Activated T-helper 17 cell treated with anti-CD3 and anti-CD28 coated beads, Interleukin-2, amount 50 U/mL, for 72 hours (primary cell): ENCODE measurements at places on chromosomes 7 and 10. TPM values are rescaled to one million over a fixed set of nuclear protein-coding genes. Genes with fewer than 3 reads are reported as not detected.

HSPA12A gene
- 1.1 TPM for total RNA-seq

DNA sequence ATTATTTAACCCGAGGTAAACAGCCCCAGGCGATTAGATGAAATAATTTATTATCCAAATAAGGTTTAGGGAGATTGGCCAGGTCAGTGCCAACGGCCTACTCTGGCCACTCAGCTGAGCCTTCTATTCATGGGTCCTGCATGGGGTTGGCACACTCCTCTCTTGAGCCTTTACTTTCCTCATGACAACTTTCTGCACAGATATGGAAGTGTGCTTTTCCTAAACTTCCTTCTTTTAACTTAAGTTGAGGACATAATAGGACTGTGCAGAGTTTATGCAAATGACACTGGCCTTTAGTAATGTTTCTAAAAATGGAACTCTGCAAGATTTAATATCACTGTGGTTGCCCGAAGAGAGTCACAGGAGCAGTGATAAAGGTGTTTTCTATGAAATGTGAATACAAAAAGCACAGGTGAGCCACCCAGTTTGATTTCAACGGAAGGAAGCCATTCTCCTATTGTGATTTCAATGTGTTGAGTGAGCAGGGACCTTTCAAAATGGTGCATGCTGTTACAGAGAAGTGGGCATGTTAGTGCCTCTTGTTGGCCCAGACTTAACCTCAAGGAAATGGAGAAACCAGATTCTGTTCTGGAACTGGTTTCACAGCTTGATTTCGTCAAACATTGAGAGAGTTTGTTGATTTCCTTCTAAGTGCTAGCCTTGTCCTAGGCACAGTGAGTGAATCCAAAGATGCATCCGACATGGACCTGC, 55.7 kb downstream of the LYZL2 start:
- ATAC-seq = no peak

- no peak for ATAC-seq
These were observed 308.2 kb downstream of the AUTS2 start for GRCh38 chr7:69906283-69906995.

TRPV5 gene
- 0.13 TPM for total RNA-seq

DNA sequence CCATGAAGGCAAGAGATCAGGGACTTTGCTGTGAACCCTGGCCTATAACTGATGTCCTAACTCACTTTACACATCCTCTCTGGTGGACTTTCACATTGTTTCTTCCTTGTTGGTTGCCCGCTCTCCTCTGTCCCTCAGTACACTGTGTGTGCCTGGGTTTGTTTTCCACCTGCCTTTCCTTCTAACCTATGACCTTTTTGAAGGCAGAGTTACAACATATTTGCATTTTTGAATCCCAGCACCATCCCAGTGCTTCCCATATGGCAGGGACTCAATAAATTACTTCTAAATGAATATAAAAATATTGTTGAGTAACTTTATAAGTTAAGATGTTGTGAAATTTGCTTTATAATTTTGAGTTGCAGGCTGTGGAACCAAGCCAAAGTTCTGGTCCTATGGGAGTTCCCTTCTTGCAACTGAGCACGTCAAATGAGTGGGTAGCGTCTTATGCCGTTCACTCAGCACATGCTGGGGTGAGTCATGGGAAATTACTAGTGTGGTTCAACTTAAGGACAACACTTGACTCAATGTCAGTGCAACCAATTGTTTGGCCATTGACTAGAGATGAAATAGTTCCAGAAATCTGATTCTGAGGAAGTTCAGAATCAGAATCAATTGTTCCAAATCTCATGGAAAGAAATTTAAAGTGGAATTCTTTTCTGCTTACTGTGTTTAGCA, 250.9 kb downstream of the TWIST1 start:
- peak; percentile 73 for ATAC-seq

PNLIPRP2 gene
- total RNA-seq = not detected

DNA sequence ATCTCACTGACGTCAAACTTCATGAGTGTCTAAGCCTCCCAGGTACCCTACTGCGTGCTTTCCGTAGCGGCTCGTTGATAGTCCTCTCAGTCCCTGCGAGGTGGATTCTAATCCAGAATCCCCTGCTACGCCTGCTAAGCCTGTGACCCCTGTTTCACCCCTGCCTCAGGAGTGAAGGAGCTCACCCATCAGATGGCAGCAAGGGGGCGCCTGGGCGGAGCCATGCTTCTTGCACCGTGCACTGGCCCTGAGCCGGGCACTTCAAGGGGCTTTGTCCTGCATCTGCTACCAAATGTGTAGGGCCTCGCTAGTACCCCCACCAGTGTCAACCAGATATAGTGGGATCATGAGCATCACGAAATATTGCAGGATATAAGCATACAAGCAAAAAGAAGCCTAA, 918 bp upstream of the STRA8 start:
- ATAC-seq = no peak

DNA sequence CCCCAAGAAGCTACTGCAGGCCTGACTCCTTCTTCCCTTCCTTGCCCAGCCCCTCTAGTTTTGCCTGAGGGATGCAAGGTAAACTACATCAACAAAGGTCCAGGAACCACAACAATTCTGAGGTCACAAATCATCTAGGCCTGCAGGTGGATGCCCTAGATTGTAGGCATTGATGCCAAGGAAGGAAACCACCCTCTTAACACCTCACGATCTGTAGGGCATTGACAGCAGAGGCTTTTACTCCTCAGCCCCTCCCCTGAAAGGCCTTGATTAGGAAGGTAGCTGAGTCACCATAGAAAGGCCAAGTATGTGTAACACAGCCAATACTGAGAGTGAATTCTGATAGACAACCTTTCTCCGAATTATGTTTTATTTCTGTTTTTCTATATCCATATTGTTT, 46.7 kb upstream of the FAM3C start:
- peak; percentile 74 for ATAC-seq

- ATAC-seq = no peak
These were observed 97.9 kb upstream of the PTN start for GRCh38 chr7:137441451-137441850.

FAM200A gene
- total RNA-seq = 5.5 TPM

SPDYE5 gene
- not detected for total RNA-seq

GRCh38 chr10:91214911-91215310, 5.6 kb upstream of the PCGF5 start:
- ATAC-seq = no peak

DNA sequence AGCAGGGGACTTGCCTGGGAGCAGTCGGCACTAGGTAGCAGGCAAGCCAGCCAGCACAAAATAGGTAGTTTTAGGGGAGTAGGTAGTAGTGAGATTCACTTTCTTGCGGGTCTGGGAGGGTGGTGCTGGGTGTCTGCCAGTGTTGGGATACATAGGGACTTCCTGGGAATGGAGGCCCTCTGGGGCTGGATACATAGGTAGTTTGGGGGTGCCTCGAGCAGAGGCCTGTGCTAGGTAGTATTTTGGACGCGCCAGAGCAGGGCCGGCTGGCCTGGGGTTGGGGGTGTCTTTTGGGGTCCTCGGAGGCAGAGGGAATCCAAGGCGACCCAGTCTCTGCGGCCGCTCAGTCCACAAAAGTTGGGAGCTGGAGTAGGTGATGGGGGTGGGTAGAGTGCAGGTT, 2.0 kb upstream of the HOXA3 start:
- ATAC-seq = no peak

GSTO2 gene
- total RNA-seq = 0.28 TPM

DNA sequence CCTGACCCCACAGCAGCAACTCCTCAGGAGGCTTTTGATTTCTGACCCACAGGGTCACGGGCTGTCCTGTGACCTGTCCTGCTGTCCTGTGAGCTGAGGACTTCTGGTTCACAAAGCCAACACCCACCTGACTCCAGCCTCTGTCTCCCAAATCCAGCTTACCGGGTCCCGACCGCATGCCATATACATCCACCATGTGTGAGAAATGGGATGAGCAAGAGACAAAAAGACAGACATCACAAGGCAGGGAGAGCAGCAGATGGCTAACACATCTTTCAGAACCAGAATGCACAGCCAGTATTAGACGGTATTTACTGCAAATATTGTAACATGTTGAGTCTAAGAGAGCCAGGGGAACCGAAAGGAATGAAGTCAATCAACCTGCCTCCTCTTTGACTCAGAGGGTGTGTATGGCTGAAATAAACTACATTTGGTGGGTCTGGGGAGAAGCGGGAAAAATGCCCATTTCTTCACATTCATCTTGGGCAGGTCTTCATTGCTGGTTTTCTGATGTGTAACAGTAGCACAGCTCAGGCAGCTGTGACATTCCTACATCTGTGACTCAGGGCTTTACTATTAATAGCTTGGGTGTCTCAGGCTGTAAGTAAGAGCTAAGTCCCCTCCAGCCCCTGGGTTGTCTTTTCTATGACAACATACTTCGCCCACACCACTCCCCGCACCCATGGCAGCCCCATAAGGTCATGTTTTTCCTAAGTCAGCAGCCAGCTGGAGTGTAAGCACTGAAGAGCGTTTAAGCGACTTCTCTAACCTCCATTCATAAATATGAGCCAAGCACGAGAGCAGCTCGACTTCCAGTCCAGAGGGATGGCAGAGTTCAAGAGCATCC, 25.0 kb downstream of the ABLIM1 start:
- ATAC-seq = peak; percentile 37

SMNDC1 gene
- total RNA-seq = 40.1 TPM

DNA sequence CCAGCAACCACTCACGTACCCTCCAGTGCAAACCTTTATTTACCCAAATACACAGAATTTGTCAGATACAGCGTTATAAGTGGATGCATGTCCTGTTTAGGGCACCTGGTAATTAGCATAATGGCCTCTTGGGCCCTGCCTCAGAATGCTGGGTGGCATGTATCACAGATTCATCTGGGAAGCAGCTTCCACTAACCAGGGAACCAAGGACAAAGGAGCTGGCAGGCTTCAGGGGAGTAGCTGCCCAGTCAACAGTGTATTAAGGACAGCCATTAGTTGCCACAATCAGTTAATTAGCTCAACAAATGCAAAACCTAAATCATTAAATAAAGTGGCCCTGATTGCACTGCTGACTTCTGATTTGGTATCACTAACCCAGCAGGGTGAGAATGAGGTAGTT, 105.7 kb downstream of the RAPGEF5 start:
- ATAC-seq = no peak

REEP3 gene
- total RNA-seq = 18.5 TPM

- ATAC-seq = no peak
These were observed 158.1 kb upstream of the CHST15 start for GRCh38 chr10:124251317-124252065.

TSPAN12 gene
- not detected for total RNA-seq

LEP gene
- total RNA-seq = not detected

TMEM236 gene
- 0.30 TPM for total RNA-seq

GRCh38 chr10:11386044-11386443, 225.4 kb downstream of the USP6NL start:
- no peak for ATAC-seq

GRCh38 chr10:102741726-102742237, 2.0 kb upstream of the WBP1L start:
- no peak for ATAC-seq

DNA sequence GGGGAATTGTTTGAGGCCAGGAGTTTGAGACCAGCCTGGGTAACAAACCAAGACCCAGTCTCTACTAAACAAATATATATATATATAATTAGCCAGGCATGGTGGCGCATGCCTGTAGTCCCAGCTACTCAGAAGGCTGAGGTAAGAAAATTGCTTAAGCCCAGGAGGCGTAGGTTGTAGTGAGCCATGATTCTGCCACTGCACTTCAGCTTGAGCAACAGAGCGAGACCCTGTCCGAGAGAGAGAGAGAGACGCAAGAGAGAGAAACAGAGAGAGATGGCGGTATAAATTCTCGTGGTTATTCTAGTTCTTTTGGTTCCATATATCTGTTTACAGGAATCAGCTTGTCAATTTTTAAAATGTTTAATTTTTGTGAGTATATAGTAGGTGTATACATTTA, 94.0 kb downstream of the TBXAS1 start:
- ATAC-seq = no peak

DNA sequence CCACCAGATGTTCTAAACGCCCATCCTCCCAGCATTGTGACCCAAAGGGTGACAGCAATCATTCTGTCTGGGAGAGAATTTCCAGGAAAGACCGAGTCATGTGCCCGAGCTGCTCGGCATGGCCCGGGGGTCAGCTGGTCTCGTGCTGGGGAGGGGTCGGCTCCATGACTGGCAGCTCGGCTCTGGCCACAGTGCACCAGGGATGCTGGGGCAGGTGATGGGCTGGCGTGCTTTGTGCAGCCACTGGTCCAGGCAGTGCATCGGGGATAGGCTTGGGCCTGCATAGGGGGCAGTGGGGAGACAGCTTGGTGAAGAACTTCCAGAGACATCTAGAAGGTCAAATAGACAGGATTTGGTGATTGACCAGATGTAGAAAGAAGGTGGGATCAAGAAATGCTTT, 39.2 kb upstream of the PSMG3 start:
- no peak for ATAC-seq

DNA sequence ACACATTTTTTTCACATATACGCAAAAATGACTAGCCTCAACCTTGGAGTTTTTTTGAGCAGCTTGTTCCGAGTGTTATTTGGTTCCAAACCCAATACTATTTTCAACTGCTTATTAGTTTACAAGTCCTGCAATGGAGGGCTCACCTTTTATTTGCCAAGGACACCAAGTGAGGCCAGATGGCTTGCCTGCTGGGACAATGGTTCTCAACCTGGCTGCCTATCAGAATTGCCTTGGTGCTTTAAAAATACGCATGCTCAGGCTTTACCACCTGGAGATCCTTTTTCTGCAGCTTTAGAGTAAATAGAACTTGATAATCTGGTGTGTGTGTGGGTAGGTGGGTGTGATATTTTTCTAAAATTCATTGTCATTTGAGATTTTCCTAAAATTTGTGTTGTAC, 276.8 kb downstream of the MTERF1 start:
- ATAC-seq = no peak

CALML3 gene
- not detected for total RNA-seq

GSDME gene
- total RNA-seq = 1.6 TPM

DNA sequence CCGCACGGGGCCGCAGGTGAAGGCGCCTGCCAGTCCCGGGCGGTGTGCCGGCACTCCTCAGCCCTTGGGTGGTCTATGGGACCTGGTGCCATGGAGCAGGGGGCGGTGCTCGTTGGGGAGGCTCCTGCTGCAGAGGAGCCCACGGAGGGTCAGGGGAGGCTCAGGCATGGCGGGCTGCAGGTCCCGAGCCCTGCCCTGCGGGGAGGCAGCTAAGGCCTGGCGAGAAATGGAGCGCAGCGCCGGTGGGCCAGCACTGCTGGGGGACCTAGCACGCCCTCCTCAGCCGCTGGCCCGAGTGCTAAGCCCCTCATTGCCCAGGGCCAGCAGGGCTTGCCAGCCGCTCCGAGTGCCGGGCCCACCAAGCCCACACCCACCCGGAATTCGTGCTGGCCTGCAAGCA, 18.9 kb downstream of the AKR1E2 start:
- no peak for ATAC-seq

DNA sequence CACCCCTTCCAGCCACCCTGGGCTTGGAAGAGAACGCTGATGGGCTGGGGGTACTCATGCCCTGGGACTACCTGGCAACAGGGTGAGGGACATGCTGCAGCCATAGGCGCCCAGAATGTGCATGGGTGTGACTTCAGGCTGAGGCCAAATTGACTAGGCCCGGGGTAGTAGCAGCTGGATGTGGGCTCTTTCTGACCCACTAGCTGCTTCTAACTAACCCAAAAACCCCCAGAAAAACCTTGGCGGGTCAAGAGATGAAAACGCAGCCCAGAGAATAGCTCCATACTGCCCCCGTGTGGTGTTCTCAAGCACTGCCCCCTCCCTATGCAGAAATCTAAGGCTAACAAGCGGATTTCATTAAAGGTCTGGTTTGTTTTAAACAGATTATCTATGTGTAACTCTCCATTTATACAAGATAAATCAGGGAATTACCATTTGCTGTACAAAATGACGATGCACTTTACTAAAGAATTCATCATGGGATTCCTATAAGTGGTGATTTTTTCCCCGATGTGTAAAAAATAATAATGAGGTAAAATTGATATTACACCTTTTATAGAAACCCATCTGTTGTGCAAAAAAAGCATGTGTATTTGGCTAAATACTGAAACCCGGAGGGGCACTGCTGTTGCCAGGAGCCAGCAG, 4.2 kb downstream of the SMARCD3 start:
- ATAC-seq = peak; percentile 33

CREB5 gene
- not detected for total RNA-seq

SMKR1 gene
- total RNA-seq = 1.9 TPM
